ENCODE measurements at places on chromosomes 6 and 20.

- DNase-seq = no peak
These were observed 39.5 kb upstream of the MCUR1 start for GRCh38 chr6:13853871-13854270.

- DNase-seq = peak; percentile 67
These were observed 7.3 kb downstream of the VWA7 start for GRCh38 chr6:31769684-31770371.

- DNase-seq = no peak
These were observed 159.3 kb downstream of the CD83 start for GRCh38 chr6:14276667-14277404.

DNA sequence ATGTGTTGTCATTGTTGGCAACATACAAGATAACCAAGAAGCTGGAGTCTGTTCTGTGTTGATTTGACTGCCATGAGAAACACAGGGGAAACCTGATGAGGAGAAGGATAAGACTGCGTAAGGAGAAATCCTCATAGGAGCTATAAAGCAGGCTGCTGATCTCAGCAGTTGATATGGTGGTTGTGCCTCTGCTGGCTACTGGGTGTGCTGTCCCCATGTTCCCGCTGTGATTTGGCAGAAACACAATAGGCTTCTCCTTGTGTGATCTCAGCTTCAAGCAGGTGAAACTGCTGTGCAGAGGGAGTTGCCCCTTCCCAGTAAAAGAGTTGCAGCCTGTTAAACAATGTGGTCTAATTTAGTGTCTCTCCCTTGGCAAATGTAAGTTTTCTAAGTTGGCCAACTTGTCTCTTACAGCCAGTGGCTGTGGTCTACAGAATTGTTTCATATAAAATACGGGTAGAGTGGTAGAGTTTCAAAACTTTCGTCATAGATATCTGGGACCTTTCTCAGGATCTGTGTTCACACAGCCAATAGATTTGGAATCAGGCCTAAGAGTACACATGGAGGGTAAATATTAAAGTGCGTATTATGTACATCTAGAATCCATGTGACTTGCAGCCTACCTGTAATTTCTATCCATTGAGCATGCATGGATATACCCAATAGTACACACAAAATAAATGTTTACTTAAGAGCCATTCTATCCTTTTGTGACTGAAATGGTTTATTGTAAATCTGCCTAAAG, 78.4 kb downstream of the RNF144B start:
- DNase-seq = no peak

GRCh38 chr6:168574075-168574698, 133.2 kb downstream of the SMOC2 start:
- DNase-seq = no peak

- no peak for DNase-seq
These were observed 170.0 kb downstream of the FOXA2 start for GRCh38 chr20:22414305-22414742.

DNA sequence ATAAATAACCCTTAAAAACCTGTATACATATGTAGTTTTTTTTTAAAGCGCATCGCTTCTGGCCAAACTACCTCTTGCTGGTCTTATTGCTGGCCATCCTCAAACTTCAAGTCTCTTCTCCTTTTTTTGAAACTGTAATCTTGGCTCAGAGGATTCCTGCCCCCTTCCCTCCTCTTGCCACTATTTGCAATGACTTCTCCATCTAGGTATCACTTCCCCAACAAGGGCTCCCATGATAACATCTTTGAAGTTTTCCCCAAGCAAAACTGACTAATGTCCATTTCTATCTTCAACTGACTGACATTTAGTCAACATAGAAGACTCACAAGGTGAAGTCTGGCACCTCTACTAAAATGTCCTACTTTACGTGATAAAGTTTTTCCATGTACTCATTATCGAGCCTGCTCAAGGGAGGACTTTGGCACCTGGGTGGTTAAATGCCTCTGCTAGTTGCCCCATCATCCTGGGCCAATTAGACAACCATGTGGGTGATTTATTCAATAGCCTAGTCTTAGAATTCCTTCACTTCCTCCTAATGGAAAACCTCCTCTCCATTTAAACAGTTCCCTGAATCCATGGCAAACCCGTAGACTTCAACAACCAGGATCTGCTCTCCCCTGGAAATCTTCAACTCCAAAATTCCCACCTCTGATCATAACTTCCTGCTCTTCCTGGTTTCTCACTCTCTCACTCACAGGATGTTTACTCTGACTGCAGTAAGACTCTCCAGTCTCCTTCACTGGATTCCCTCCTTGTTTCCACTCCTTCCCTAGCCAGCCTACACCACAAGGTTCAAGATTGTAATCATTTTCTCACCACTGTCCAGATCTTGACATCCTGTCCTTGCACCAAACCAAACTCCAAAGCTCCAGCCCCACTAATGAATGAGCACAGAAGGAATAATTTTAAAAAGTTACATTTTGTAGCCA, 9.4 kb upstream of the PLAGL1 start:
- DNase-seq = no peak

DNA sequence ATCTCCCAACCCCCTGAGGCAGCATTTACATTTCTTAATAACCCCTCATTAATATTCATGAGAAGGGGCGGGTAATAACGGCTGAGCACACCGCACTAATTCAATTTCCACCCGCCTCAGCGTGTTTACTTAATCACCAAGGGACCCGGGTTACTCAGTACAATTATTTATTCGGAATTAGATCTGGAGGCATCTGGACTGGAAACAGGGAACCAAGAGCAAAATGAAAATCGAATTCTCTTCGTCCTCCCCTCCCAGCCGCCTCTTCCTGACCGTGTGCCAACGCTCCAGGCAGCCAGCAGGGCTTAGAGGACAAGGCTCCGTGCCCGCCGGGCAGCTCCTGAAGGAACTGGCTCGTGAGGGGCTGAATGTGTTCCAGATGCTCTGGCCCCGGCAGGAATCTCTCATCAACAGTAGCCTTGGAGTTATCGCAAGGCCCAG, 23.5 kb upstream of the CTNNBL1 start:
- DNase-seq = no peak

DNA sequence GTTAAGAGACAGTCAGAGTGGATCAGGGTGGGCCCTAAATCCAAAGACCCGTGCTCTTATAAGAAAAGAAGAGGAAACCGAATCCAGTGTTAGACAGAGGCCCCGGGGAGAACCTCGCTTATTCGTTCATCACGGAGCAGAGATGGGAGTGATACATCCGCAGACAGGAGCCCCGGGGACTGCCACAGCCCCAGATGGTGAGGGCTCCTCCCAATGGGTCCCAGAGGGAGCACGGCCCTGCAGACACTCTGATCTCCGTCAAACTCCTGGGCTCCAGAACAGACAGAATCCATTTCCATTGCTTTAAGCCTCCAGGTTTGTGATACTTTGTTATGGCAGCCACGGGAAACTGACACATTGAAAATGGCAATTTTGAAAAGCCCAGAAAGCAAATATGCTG, 47.0 kb downstream of the CDH4 start:
- DNase-seq = no peak

DNA sequence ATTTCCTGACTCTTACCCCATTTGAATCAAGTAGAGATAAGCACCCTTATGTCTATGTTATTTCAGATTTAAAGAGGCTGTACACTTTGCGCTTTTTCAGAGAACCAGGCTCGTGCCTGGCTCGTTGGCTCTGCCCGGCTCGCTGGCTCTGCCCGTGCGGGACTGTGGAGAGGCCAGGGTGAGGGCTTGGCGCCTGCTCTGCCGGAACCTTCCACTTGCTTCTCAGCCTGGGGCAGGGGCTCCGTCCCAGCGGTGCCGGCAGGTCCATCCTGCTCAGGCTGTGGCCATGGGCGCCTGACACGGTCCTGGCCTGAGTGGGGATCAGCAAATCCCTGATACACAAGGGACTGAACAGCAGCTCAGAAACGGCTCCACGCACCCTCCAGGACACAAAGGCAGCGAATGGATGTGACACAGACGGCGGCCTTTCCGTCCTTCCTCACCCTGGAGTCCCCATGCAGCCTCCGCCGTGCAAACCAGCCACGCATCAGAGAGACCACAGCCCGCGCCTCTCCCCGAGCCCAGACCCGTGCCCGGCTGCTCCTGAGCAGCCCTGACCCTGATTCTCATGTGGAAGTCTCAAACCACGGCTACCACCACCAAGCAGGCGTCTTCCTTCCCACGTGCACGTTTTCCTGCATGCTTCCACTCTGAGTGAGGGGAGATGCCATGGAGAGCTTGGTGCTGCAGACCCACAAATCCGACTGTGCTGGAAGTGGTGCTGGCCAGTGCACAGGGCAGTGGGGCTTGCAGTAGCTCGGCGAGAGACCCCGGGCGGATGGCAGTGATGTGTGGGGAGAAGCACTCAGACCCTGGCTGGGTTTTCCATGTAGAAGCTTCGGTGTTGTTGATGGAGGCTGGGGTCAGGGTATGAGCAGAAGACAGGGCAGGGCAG, 233.9 kb downstream of the ERMARD start:
- DNase-seq = no peak

DNA sequence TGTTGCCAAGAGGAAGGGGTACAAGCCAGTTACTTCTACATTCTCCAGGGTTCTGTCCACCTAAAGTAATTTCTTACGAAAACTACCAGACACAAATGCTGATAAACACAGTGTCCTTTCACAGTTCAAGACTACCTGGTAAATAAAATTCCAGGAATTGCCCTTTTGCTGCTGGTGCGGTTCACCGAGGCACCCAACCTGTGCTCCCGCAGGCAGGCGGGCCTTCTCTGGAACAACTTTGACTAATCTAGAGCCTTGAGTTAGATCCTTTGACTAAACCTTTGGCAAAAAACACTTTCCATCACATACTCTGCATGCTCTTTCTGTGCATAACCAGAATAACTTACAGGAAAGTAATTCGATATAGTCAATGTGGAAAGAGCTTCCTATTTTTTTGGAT, 107.0 kb downstream of the HUS1B start:
- DNase-seq = no peak

DNA sequence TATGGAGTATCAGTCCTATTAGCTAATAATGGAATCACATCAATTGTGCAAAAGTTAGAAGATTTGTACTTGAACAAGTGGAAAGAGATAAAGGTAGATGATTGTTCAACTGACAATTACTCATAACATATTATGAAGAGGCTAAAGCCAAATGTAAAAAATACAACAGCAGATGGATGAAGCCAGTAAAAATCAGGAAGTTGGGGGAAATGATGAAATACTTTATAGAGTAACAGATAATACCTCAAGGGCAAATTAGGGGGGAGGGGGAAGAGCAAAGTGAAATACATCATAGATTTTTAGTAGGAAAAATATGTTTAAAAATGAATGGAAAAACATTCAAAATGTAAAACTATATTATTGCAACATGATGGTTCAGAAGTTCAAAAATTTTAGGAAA, 114.0 kb downstream of the PDSS2 start:
- DNase-seq = no peak

DNA sequence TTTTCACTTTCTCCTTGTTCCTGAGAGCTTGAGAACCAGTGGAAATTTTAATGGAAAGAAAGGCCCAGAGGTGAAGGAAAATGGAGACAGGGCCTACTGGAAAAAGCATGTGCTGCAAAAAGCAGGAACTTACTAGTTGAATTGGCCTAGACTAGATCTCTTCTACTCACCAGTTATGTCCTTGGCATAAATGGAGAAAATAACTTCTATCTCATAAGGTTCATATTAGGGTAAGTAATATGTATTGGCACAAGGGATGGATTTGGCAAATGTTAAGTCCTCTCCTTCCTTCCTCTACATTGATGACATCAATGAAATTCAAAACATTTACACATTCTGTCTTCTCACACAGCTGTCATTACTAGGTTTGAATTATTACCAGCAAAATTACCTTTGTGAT, 74.0 kb downstream of the NDUFAF5 start:
- no peak for DNase-seq

- DNase-seq = no peak
These were observed 45.6 kb downstream of the CDH26 start for GRCh38 chr20:60003776-60004175.

DNA sequence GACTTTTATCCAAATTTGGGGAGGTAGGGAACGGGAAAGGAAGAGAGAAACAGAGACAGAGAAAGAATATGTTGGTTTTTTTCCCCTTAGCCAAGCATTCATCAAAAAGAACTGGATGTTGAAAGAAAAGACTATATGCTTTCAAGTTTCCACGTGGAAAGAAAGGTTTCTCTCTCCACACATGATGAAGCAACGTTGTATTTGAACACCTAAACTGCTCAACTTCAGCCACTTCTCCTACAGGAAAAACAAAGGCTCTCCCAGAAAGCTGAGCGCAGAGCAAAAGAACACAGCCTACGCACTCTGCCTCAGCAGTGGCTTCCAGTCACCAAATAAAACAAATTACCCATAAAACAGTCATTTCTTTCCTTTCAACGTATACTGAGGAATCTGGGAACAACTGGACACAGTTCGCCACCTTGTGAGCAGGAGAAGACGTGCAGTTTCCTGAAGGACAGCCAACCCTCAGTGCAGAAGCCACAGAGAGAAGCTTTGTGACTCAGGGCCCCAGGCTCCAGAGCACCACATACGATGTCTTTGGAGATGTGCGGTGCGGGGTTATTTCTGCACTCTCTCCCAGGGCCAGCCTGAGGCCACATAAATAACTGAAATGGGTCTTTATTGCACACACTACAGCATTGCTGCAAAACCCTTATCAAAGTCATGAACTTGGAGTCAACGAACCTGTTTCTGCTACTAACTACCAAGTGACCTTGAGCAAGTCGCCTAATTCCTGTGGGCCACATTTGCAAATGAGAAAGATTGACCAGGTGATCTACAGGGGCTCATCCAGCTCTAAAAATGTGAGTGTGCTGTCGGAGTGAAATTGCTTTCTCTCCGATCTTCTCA, 10.1 kb downstream of the IL17F start:
- no peak for DNase-seq

DNA sequence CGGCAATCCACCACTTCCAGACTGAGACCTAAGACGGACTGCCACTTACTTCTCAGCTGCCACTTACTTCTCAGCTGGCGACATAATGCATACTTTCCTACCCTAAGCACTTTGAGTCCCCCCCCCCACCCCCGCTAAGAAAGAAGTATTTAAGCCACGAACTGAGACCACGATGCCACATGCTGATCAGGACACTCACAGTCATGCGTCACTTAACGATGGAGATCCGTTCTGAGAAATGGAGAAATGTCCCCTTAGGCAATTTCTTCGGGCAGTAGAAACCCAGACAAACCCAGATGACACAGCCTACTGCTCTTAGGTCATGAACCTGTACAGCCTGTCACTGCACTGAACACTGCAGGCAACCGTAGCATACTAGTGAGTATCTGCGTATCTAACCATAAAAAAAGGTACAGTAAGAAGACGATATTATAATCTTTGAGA, 690 bp downstream of the IFNGR1 start:
- no peak for DNase-seq

DNA sequence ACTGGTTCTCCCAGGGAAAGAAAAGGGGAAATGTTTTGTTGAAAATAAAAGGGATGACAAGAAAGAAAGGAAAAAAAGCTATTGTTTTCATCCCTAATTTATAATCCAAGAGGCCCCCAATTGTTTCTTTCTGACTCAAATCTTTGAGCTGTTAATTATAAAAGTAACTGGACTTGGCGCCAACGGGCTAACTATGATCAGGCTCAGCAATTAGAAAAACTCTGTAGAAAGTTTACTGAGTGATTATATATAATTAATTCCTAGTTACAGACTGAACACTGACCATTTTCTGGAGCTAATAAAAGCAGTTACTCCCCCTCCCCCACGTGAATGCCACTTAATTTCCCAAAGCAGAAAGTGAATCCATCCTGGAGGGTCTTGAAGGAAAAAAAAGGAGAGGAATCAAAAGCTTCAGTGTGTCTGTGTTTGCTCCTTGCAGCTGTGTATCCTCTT, 3.2 kb downstream of the ZMYND8 start:
- no peak for DNase-seq

- DNase-seq = no peak
These were observed 18.4 kb downstream of the SAMD3 start for GRCh38 chr6:130204322-130204721.

GRCh38 chr6:7809346-7809745, 83.4 kb downstream of the BMP6 start:
- no peak for DNase-seq

All from stimulated activated CD8-positive, alpha-beta memory T cell treated with anti-CD3 and anti-CD28 coated beads, Interleukin-4, amount 100 ng/mL, for 4 hours (primary cell).